ENCODE measurements at places on chromosomes 3 and 15.

DNA sequence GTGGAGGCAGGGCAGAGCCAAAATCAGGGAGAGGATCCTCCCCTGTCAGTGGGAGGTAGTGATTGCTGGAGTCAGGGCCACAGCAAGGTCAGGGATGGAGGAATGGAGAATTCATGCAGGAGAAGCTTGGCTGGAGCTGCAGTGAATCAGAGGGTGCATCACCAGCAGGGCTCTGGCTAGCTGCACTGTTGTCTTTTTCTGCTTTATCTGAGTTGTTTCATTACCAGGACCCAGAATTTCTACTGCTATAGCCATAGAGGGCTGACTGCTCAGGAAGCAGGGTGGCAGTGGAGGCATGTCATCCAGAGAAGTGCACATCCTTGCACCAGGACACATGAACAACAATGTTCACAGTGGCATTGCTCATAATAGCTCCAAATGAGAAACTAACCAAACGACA lies 113.5 kb upstream of the GALNT15 start:
- DNase-seq, result no peak

DNA sequence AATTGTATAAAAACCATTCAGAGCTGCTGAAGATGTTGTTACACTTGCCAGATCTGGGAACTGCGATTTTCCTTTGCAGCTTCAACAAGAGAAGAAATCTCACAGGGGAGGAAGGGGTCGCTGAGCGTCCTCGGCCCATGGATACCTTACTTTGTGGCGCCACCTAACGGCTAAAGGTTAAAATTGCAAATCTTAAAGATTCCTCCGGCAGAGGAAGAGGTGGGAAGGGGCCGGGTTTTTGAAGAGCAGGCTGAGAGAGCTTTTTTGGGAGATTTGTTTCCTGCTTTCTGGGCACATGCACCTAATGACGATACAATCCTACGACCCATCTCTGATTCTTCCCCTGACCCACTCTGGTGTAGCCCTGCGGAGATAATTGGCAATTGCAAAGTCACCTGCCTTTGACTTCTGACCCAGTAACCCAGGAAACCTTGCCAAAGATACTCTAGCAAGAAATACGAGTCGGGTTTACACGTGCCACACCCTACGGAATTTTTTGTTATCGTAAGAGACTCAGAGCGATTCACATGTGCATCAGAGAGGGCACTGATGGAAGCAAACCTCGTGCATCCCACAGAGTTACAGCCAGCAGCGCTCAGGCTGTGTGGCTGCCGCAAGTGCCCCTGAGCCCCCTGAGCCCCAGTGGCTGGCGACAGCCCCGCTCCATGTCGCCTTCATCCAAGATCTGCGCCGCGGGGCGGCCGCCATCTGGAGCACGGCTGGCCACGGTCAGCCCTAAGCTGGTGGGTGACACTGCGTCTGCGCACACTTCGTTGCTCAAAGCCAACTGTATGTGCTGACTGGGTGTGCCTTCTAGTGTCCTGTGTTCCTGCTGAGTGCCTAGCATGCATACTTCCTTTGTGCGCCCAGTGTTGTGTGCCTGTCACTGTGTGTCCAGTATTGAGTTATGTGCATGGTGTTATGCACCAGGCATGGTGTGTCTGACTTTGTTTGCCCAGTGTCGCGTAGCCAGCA lies 55.2 kb upstream of the CHRNA7 start:
- DNase-seq, result no peak

DNA sequence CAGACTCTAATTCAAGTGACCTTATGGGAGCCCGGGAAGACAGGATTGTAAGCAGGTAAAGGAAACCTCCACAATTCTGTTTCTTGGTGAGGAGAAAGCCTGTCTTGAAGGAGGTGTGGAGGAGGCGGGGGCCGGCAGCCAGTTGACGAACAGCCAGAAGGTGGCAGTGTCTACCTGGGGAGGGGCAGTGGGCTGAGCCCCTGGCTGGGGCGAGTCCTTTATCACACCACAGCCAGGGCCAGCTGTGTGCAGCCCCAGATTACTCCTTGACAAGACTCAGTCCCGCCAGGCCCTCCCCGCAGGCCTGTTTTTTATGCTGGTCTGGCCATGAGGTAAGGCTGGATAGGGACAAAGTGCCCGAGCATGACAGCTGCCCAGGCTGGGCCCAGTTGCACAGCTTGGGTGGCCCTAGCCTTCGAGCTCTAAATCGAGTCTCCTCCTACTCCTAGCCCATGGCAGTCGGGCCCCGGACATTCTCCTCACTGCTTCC lies 40.9 kb upstream of the IDH2 start:
- DNase-seq, result peak; percentile 77

DNA sequence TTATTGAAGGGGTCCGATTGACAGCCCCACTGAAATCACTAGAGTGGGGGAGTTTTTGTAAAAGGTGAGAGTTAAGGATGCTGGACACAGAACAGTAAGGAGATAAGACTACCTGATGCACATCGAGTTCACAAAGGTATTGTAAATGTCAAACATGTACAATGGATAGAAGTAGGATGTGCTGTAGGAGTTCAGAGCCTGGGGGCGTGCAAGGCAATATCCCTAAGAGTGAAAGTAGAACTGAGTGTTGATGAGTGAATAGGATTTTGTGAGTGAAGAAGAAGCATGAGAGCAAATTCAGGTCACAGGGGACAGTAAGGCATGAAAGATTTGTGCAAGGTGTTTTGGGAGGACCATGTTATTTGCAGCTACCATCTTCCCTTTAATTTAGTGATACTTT lies 21.5 kb downstream of the DOCK3 start:
- DNase-seq, result no peak

GRCh38 chr15:85852969-85853368 lies 58.2 kb upstream of the KLHL25 start:
- DNase-seq, result no peak

GRCh38 chr3:69196876-69197275 lies 74.5 kb upstream of the LMOD3 start:
- DNase-seq, result no peak

- DNase-seq, result no peak
These were observed 681 bp upstream of the IL5RA start for GRCh38 chr3:3110749-3111361.

DNA sequence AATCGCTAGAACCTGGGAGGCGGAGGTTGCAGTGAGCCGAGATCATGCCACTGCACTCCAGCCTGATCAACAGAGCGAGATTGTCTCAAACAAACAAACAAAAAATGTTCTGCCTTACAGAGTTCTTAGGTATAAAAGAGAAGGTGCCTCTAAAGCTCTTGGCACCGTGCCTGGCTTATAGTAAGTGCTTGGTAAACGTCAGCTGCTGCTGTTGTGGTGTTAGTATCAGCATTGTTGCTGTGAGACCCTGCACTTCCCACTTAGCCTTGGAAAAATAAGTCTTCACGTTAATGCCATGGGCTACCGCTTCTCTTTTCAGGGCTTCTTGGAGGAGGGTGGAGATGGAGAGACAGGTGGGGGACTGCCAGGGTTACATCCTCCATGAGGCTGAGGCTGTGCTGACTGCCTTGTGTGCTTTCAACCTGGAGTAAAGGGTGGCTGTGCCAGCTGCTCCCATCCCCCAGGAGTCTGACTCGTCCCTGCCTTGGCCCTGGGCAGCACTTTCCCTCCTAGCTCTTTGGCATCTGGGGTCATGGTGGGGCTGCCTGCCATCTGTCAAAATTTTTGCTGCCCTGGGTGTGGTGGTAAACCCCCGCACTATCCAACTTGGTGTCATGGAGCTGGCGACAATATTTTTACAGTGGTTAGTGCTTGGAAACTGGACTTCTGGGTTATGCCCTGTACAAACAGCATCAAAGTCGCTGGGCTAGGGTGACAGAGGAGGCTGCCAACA lies 17.8 kb downstream of the FLNB start:
- DNase-seq, result no peak

DNA sequence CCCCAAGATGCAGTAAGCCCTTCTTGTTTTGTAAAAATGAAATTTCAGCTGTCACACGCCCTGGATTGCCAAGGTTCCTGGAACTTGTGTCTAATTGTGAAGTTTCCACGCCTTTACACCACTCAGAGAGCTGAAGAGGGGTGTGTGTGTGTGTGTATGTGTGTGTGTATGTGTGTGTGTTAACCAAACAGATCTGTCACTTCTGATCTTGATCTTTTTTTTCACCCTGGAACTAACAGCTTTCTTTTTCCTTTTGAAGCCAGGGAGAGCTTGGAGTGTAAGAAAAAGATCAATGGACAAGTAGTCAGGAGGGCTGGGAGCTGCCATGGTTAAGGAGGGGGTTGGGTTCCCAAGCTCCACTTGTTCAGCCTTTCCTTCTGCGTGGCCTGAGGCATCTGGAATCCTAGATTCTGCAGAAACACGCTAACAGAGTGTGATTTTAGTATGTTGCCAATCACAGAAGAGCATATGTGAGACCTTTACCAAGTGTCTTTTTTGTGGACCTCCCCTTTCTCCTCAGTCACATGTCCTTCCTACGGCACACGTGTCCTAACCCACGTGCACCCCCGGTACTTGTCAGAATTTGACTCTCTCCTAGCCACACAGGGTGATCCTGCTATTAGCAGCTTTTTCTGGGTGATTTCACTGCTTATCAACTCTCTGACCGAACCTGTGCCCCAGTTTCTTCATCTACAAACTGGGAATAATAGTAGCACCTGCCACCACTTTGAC lies 11.5 kb downstream of the TIMP4 start:
- no peak for DNase-seq

GRCh38 chr15:92097474-92098178 lies 244.1 kb downstream of the SLCO3A1 start:
- peak; percentile 53 for DNase-seq

- no peak for DNase-seq
These were observed 95.0 kb upstream of the CGNL1 start for GRCh38 chr15:57281321-57281720.

DNA sequence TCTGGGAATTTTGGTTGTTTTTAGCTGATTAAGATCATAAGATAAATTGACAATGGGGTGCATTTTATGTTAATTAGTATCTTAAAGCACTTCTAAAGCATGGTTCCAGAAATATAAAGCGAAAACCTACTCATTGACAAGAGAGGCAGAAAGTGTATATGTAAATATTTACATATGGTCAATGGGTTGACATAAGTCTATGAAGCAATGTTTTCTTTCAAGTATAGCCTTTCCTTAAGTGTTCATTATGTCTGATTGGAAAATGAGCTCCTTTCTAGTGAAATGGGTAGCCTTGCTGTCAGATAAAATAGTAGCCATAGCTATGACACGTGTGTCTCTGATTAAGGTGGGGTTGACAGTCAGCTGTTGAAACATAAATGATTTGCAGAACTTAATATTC lies 365.2 kb upstream of the AGTR1 start:
- no peak for DNase-seq

DNA sequence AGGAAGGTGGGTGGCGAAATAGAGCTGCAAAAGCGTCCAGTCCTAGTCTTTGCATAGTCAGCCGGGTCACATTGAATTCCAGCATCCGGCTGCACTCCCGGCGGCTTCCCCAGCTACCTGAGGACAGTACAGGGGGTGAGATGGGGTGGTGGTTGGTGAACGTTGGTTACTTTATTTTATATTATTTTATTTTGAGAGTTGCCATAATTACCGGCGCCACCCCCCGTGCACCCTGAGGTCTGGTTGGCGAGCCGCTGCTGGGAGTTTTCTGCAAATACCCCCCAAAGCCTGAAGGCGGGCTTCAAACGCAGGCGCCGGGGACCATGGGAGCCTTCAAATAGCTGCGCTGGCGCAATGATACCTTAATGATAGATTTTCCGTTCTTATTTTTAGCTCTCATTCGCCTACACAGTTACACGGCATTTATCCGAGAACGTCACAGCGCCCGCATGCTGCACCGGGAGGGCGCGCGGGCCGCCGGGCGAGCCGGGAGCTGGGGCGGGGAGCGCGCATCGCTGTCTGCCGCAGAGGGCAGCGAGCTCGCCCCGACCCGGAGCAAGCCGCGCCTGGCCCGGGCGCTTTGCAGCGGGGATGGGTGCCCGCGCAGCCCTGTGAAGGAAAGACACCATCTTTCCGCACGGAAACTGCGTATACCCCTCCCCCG lies 756 bp upstream of the RASGRF1 start:
- peak; percentile 9 for DNase-seq

DNA sequence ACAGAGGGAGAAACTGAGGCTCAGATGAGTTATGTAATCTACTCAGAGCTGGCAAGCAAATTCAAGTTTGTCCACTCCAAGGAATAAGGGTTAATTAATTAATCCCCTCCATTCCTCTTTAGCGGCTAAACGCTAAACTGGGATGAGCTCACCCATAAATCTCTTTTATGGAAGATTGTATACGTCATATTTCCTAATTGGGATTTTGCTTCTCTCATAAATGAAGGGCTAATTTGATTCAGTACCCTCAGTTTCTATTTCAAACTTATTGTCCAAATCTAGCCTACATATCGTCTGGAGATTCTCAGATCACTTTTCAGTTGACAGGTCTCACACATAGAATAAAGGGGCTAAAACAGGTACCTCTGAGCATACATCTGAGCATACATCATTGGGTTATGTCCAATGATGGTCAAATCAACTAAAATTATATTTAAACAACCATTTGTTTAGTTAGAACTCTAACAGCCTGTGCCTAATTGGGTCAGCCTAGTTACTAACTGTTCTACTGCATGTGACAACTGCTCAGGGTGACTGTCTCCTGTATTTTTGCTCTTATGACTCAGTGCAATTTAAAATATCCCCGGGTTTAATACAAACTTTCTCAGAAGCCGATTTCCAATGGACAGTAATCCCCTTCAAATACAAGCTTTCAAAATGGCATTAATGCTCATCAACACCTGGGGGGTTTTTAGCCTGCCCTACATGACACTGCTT lies 57.6 kb upstream of the PLXND1 start:
- no peak for DNase-seq

DNA sequence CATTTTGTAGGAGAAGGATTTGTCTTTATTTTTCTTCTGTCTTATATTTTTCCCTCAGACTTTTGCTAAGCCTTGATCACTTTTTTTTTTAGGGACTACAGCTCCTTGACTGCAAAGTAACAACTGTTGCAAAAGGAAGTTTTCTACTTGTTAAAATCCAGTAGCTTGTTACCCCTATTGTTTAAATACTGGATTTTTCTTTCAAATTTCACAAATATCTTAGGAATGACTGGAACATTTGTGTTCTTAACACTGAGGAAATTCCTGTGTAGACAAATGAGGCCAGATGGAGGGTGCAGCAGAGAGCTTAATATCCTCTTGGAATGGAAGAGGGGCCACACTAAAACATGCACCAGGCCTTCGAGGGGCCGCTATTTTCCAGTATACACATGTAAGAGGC lies 3.2 kb upstream of the PGPEP1L start:
- DNase-seq, result no peak

GRCh38 chr3:194872669-194872977 lies 186.9 kb downstream of the FAM43A start:
- no peak for DNase-seq

- no peak for DNase-seq
These were observed 11.0 kb downstream of the TRPM7 start for GRCh38 chr15:50675535-50676144.

- no peak for DNase-seq
These were observed 656.3 kb downstream of the ZNF385D start for GRCh38 chr3:21094686-21095085.

- no peak for DNase-seq
These were observed 28.9 kb downstream of the CFAP91 start for GRCh38 chr3:119731560-119732343.

Measured in ureter (tissue), 1 donor.